ENCODE measurements at places on chromosomes 5 and 9.

- H3K27me3 ChIP-seq = no peaks in the 10 kb centered on the region
- DNase-seq = no peak
- no peaks in the 10 kb centered on the region for H3K4me1 ChIP-seq
- H3K36me3 ChIP-seq = no peaks in the 10 kb centered on the region
- H3K27ac ChIP-seq = no peak overlapping the region
- no peak overlapping the region for H3K4me3 ChIP-seq
Observed at GRCh38 chr5:80937584-80938356, 22.4 kb upstream of the RASGRF2 start.

DNA sequence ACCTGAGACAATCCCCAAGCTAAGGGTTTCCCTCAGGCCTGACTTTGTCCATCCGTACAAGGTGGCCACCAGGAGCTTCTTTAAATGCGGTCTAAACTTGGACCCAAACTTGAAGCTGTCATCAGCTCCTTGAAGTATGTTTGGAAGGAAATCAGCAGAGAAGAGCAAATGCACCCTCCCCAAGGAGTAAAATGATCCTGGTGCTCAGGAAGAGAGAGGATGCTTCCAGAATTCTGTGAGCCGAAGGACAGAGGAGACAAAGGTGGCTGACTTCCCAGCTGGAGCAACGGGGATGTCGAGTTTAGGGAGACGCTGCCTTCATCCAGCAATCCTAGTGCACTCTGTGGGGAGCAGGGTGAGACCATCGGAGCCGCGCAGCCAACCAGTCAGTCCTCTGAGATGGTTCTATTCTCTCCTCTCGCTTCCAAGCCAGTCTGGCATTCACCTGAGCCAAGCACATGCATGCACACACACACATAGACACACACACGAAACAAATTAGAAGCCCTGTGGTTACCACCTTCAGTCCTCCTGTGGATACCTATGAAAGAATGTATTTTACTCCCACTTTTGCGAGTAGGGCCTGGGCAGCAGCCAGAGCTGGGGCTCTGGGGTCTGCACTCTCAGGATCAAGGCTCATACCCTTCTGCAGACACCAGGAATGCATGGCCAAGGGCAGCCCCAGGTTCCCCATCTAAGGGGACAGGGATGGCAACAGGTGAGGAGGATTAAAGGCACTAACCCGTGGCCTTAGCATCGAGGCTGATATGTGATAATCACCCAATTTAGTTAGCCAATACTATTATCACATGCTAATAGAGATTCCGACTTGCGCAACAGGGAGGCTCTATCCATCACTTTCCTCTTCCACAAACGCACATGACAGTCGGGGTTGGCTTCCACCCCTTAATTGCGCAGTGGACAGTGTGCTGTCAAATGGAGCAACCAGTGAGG is 75.8 kb downstream of the GTF3C4 start:
- no peaks in the 10 kb centered on the region for H3K36me3 ChIP-seq
- no peak for DNase-seq
- no peak overlapping the region for H3K27ac ChIP-seq

DNA sequence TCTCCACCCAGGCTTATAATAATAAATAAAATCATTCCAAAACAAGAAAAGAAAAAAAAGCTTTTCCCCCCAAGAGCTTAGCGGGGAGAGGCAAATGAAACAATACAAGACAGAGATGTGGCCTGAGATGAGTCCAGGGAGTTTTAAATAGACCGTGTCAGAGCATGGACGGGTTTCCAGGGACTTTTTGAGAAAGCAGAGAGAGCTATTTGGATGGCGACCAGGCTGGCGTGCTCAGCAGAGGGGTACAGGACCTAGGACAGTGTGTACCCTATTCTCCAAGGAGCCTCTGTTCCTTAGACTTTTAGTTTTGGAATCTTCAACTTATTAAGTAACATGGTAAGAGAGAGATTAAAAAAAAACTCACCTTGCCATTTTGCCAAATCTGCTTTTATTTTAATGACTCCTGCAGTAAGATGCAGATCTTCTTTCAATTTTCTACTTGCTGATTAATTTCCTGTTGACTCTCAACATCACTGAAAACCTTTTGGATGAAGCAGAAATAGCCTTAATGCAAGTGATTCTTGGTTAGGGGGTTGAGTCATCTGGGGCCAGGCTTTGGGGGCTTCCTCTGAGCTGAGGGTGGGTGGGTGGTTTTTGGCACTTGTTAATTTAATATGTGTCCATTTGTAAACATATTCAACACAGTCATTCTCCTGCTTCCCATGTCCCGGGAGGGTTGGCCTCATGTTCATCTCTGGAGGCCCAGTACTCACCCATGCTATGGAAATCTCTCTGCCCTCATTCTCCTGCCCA is 49.6 kb upstream of the OSMR start:
- no peaks in the 10 kb centered on the region for H3K27me3 ChIP-seq
- peak; percentile 30 for DNase-seq
- no peak overlapping the region for H3K4me3 ChIP-seq

DNA sequence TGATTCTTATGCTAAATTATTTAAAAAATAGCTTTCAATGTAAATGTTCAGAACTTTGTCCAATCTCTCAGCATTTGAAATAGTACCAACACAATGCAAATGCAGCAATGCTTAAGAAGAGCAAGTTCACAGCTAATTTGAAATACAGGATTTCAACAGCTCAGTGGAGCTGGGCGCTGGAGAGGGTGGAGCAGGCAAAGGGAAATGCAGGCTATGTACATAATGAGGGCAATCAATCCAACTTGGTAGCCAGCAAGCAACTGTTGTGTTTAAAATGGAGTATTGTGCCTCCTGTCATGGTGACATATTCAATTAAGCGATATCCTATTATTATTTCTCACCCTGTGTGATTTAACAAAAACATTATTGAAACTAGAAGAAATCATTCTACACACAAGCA is 568.8 kb downstream of the PSAT1 start:
- H3K27ac ChIP-seq = no peak overlapping the region
- no peak for DNase-seq
- no peaks in the 10 kb centered on the region for H3K4me1 ChIP-seq
- H3K27me3 ChIP-seq = no peaks in the 10 kb centered on the region

DNA sequence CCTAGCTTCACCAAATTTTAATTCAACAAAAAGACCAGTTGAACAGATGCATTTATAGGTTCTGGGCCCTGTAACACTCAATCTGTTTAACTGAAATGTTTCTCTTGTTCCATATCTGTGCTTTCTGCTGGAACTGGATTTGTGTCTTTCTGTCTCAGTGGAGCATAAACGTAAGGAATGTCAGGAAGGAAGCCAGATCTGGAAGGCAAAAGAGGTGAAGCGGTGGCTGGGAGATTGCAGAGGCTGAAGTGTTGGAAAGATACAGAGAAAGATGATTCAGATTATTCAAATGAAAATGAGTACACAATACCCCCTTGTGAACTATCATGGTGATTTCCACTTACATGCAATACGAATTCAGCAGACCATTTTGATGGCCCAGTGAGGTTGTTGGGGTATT is 406.8 kb downstream of the BRINP1 start:
- H3K27me3 ChIP-seq = no peaks in the 10 kb centered on the region
- H3K4me3 ChIP-seq = no peak overlapping the region
- no peaks in the 10 kb centered on the region for H3K36me3 ChIP-seq
- H3K27ac ChIP-seq = no peak overlapping the region
- H3K4me1 ChIP-seq = no peaks in the 10 kb centered on the region

GRCh38 chr5:75341934-75342333 is 4.9 kb downstream of the HMGCR start:
- no peak overlapping the region for H3K4me3 ChIP-seq
- H3K4me1 ChIP-seq = peaks cover 5% of the 10 kb centered on the region
- peaks cover 5% of the 10 kb centered on the region for H3K36me3 ChIP-seq
- H3K27ac ChIP-seq = no peak overlapping the region
